ENCODE measurements at places on chromosomes 7 and 10.

- no peak for ATAC-seq
Measured at GRCh38 chr7:5408777-5409176, 14.9 kb downstream of the TNRC18 start.

- ATAC-seq, result no peak
Measured at GRCh38 chr10:19426034-19426433, 377.4 kb downstream of the MALRD1 start.

- no peak for ATAC-seq
Measured at GRCh38 chr7:33466203-33466602, 336.8 kb downstream of the BBS9 start.

GRCh38 chr7:83873459-83873858 lies 224.5 kb upstream of the SEMA3E start:
- ATAC-seq, result no peak

DNA sequence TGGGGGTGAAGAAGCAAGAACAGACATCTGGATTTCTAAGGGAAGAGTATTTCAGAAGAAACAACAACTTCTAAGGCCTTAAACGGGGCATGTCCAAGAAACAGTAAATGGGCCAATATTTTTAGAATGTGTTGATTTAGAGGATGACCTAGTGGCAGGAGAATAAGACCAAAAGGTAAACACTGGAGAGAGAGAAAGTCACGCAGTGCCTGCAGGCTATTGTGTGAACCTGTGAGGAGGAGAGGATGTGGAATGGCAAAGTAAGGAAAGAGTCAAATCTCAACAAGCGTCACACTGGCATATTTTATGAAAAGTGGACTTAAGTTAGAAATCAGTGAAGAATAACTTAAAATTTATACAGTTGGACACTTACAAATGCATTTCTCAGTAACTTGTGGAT lies 78.1 kb upstream of the EGFR start:
- ATAC-seq, result no peak

DNA sequence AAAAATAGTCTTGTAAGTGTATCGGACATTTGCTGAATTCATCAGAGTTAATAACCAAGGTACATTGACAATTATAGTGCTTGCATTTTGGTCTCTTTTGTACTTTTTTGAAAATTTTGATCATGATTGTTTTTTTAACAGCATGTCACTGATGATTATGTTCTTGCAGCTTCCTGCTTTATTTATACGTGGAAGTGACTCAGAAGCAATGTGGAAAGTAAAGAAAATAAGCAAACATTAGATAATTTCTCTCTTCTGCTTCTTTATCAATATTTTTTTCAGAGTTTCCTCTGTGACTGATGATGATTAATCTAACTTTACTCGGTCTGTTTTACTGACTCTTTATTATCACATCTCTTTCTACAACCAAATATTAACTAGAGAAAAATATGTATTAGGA lies 1351.9 kb downstream of the REEP3 start:
- ATAC-seq, result no peak
